ENCODE measurements at places on chromosomes 5 and 9. TPM values are rescaled to one million over a fixed set of nuclear protein-coding genes. Genes with fewer than 3 reads are reported as not detected.

Gene LURAP1L
- not detected for total RNA-seq

Gene KCTD16
- total RNA-seq, result 0.29 TPM

GRCh38 chr5:131242728-131243255 lies 21.1 kb upstream of the CDC42SE2 start:
- DNase-seq, result no peak

DNA sequence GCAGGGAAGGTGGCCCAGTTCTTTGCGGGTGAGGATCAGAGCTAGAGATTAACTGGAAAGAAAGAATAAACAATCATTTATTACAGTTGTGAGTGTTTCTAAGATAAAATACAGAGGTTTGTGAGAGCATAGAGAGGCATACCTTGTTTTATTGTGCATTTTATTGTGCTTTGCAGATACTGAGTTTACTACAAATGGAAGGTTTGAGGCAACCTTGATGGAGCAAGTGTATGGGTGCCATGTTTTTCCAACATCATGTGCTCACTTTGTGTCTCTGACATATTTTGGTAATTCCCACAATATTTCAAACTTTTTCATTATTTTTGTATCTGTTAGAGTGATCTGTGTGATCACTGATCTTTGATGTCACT lies 715 bp upstream of the C5orf34 start:
- DNase-seq, result no peak

GRCh38 chr5:14131855-14132503 lies 11.2 kb upstream of the TRIO start:
- no peak for DNase-seq

DNA sequence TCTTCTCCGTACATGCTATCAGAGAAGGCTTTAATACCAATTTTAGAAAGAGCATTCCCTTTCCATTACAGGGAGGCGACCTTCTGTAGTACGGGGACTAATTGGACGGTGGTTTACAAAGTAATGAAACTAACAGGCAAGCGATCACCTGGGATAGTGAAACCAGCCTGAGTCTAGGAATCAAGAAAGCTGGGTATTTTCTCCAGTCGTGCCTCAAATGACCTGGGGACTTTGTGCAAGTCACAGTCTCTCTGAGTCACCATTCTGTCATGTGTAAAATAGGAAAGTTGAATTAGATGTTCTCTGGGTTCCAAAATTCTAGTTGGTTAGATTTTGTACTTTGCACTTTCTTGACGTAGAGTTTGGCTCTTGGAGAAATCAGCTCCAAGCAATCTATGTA lies 22.7 kb upstream of the SSBP2 start:
- DNase-seq, result no peak

All from Caco-2 (cell line).